ENCODE measurements at places on chromosomes 6 and 20. TPM values are rescaled to one million over a fixed set of nuclear protein-coding genes. Genes with fewer than 3 reads are reported as not detected.
A peak's percentile ranks its signal among the peaks of the same experiment; 100 is the strongest.

CCR6 gene
- not detected for total RNA-seq

B3GALT4 gene
- 4.1 TPM for total RNA-seq

EDN3 gene
- total RNA-seq: 0.25 TPM

FRK gene
- 0.18 TPM for total RNA-seq

ARMH2 gene
- not detected for total RNA-seq

PTCRA gene
- total RNA-seq: not detected

EYS gene
- total RNA-seq: 0.18 TPM

PREP gene
- 66.3 TPM for total RNA-seq

VSX1 gene
- total RNA-seq: 0.23 TPM

GRCh38 chr6:3745566-3746118 lies 5.9 kb downstream of the PXDC1 start:
- H3K27ac ChIP-seq: no peak overlapping the region
- H3K4me1 ChIP-seq: peaks cover 57% of the 10 kb centered on the region
- peaks cover 33% of the 10 kb centered on the region for H3K27me3 ChIP-seq
- DNase-seq: no peak
- no peak overlapping the region for H3K4me3 ChIP-seq

GRCh38 chr6:155779456-155779855 lies 323.8 kb upstream of the NOX3 start:
- no peak overlapping the region for H3K4me3 ChIP-seq
- no peaks in the 10 kb centered on the region for H3K36me3 ChIP-seq
- DNase-seq: no peak
- no peak overlapping the region for H3K27ac ChIP-seq
- no peaks in the 10 kb centered on the region for H3K4me1 ChIP-seq

DNA sequence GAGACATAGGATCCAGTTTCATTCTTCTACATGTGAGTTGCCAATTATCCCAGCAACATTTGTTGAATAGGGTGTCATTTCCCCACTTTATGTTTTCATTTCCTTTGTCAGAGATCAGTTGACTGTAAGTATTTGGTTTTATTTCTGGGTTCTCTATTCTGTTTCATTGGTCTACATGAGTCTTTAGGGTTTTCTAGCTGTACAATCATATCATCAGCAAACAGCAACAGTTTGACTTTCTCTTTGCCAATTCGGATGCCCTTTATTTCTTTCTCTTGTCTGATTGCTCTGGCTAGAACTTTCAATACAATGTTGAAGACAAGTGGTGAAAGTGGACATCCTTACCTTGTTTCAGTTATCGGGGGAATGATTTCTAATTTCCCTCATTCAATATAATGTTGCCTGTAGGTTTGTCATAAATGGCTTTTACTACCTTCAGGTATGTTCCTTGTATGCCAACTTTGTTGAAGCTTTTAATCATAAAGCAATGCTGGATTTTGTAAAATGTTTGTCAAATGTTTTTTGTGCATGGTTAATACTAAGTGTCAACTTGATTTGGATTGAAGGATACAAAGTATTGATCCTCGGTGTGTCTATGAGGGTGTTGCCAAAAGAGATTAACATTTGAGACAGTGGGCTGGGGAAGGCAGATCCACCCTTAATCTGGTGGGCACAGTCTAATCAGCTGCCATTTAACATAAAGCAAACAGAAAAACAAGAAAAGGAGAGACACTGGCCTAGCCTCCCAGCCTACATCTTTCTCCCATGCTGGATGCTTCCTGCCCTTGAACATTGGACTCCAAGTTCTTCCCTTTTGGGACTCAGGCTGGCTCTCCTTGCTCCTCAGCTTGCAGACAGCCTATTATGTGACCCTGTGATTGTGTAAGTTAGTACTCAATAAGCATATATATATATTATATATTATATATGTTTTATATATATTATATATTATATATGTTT lies 23.3 kb downstream of the MICA start:
- no peaks in the 10 kb centered on the region for H3K4me1 ChIP-seq
- peaks cover 7% of the 10 kb centered on the region for H3K27me3 ChIP-seq
- no peak overlapping the region for H3K27ac ChIP-seq
- no peak for DNase-seq

- no peak overlapping the region for H3K4me3 ChIP-seq
- peaks cover 26% of the 10 kb centered on the region for H3K4me1 ChIP-seq
- H3K36me3 ChIP-seq: no peaks in the 10 kb centered on the region
- H3K27me3 ChIP-seq: peaks cover 27% of the 10 kb centered on the region
- no peak for DNase-seq
- no peak overlapping the region for H3K27ac ChIP-seq
Measured at GRCh38 chr6:150152891-150153876, 10.3 kb downstream of the PPP1R14C start.

- H3K4me3 ChIP-seq: no peak overlapping the region
- DNase-seq: no peak
- H3K27me3 ChIP-seq: no peaks in the 10 kb centered on the region
- H3K36me3 ChIP-seq: no peaks in the 10 kb centered on the region
Measured at GRCh38 chr6:137819740-137820139, 47.3 kb upstream of the TNFAIP3 start.

DNA sequence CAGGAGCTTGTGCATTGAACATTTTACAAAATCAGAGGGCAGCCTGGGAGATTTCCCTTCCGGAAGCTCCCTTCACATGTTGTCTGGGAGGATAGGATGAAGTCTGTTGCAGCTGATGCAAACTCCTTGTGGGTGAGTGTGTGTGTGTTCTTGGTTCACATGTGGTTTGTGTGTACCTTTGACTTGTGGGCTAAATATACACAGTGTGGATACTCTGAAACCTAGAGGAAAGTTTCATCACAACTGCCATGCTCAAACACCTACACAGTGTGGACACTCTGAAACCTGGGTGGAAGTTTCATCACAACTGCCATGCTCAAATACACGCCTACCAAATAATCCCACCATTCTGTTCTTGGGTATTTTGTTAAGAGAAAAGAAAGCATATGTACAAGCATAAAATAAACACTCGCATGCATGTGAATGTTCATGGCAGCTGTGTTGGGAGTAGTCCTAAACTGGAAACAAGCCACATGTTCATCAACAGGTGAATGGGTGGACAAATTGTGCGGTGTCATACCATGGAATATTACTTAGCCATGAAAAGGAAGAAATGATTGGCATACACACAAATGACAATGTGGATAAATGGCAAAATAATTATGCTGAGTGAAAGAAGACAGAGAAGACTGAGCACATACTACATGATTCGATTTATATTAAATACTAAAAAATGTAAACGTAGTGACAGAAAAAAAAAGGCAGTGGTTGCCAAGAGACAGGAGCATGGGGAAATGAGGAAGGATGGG lies 1.8 kb downstream of the SCP2D1 start:
- peaks cover 4% of the 10 kb centered on the region for H3K27me3 ChIP-seq
- no peak overlapping the region for H3K4me3 ChIP-seq
- no peak for DNase-seq
- no peaks in the 10 kb centered on the region for H3K4me1 ChIP-seq
- no peak overlapping the region for H3K27ac ChIP-seq

DNA sequence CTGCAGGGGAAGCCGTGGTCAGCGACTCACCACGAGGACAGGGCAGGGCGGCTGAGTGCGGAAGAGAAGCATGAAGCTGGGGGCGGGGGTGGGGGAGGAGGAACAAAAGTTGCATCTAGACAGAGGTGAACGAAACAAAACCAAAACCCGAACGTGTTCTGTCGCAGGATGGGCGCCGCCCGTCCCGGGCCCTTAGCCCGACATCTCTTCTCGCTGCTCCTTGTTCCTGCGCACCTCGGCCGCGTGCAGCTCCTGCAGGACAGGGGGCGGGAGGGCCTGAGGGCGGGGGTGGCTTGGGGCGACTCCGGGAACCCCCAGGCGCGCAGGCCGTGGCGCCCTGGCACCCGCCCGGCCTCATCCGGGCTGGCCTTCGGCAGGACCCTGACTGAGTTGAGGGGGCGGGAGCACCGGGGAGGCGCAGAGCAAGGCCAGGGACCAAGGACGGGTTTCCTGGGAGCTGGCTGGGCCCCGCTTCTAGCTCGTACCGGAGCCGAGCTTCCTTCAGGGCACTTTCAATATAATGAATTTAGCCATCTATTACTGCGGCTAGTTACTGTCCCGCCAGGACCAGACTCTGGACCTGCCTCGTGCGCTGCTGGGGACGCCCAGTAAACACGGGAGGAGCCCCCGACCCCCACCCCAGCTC lies 12.0 kb downstream of the STMN3 start:
- H3K27ac ChIP-seq: no peak overlapping the region
- H3K4me1 ChIP-seq: peaks cover 9% of the 10 kb centered on the region
- DNase-seq: no peak

DNA sequence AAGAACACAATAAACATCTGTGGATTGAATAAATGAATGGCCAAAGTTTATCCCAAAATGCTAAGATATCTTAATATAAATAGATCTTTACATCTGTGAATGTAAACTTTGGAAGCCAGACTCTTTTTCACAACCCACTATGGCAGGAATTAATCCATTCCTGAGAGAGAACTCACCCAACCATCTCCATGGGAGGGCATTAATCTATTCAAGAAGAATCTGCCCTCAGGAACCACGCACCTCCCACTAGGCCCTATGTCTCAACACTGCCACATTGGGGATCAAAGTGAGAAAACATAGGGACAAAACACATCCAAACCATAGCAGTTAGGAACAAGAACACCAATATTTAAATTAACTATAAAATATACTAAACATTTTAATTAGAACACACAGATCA lies 3.4 kb downstream of the UBE3D start:
- DNase-seq: no peak
- no peak overlapping the region for H3K27ac ChIP-seq
- H3K4me3 ChIP-seq: no peak overlapping the region
- H3K27me3 ChIP-seq: no peaks in the 10 kb centered on the region
- H3K36me3 ChIP-seq: peaks cover 14% of the 10 kb centered on the region

GRCh38 chr20:6101346-6101745 lies 21.5 kb downstream of the FERMT1 start:
- H3K27ac ChIP-seq: peak overlapping the region; percentile 49
- no peaks in the 10 kb centered on the region for H3K4me1 ChIP-seq
- H3K4me3 ChIP-seq: no peak overlapping the region
- DNase-seq: no peak
- no peaks in the 10 kb centered on the region for H3K27me3 ChIP-seq
- H3K36me3 ChIP-seq: peaks cover 25% of the 10 kb centered on the region

- H3K27ac ChIP-seq: no peak overlapping the region
- no peak overlapping the region for H3K4me3 ChIP-seq
- DNase-seq: no peak
- no peaks in the 10 kb centered on the region for H3K36me3 ChIP-seq
- H3K4me1 ChIP-seq: peaks cover 15% of the 10 kb centered on the region
Measured at GRCh38 chr6:113338644-113339043, 518.5 kb upstream of the MARCKS start.

DNA sequence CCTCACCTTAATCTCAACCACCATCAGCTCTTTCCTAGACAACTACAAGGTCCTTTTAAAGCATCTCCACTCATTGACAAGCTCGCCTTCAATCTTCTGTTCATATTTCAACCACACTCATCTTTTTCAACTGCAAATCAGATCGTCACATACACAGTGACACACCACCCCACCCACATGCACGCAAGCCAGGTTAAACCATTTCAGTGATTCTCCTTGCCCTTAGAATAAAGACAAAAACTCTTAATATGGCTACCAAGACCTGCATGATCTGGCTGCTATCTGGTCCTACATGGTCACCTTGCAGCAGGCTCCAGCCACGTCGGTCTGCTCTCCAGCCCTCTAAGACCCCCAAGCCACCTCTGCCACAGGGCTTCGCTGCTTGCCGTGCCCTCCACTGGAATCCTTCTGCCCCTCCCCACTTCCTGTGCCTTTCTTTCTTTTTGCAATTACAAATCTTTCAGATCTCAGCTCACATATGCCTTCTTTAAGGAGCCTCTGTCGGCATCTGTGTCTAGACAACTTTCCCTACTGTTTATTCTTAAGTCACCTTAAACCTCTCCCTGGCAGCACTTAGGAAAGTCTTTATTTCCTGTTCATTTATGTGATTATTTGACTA lies 507.3 kb upstream of the ARID1B start:
- no peak overlapping the region for H3K27ac ChIP-seq
- peaks cover 19% of the 10 kb centered on the region for H3K4me1 ChIP-seq
- DNase-seq: no peak

- H3K4me1 ChIP-seq: peaks cover 10% of the 10 kb centered on the region
- no peak overlapping the region for H3K27ac ChIP-seq
- no peak for DNase-seq
Measured at GRCh38 chr6:142827991-142828390, 117.0 kb downstream of the HIVEP2 start.

GRCh38 chr20:13009682-13010406 lies 1.1 kb downstream of the SPTLC3 start:
- H3K27me3 ChIP-seq: no peaks in the 10 kb centered on the region
- peaks cover 36% of the 10 kb centered on the region for H3K4me1 ChIP-seq
- H3K36me3 ChIP-seq: no peaks in the 10 kb centered on the region
- no peak overlapping the region for H3K27ac ChIP-seq

- no peaks in the 10 kb centered on the region for H3K27me3 ChIP-seq
- no peak for DNase-seq
- H3K36me3 ChIP-seq: no peaks in the 10 kb centered on the region
- H3K4me1 ChIP-seq: peaks cover 12% of the 10 kb centered on the region
Measured at GRCh38 chr20:54029176-54029575, 41.2 kb downstream of the BCAS1 start.

DNA sequence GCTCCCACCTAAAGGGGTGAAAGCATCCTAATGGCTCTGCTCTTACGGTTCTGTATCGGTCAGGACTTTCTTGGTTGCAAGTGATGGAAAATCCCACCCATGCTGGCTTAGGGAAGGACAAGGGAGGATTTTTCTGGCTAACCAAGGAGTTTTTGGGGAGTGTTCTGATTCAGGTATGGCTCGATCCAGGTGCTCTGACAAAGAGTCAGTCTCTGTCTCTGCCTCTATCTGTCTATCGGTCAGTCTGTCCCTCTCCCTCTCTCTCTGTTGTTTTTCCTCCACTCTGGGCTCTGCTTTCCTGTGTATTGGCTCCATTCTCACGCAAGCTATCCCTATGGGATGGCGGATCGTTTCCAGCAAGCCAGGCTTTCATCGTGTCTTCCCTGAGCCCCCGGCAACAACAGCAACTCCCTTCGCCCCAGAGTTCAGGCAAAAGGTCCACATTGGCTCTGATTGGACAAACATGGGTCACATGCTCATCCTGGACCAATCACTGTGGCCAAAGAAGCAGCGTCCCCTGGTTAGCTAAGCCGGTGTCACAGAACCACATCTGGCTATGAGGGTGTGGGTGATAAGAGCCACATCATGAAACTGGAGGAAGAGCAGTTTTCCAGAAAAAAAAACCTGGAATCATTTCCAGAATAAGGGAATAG lies 160.3 kb downstream of the BMP7 start:
- no peak overlapping the region for H3K27ac ChIP-seq
- H3K4me1 ChIP-seq: no peaks in the 10 kb centered on the region
- no peak for DNase-seq

- H3K4me1 ChIP-seq: peaks cover 13% of the 10 kb centered on the region
- no peaks in the 10 kb centered on the region for H3K27me3 ChIP-seq
- no peaks in the 10 kb centered on the region for H3K36me3 ChIP-seq
- no peak overlapping the region for H3K4me3 ChIP-seq
- no peak overlapping the region for H3K27ac ChIP-seq
- DNase-seq: no peak
Measured at GRCh38 chr20:56610098-56610497, 19.0 kb upstream of the TFAP2C start.

DNA sequence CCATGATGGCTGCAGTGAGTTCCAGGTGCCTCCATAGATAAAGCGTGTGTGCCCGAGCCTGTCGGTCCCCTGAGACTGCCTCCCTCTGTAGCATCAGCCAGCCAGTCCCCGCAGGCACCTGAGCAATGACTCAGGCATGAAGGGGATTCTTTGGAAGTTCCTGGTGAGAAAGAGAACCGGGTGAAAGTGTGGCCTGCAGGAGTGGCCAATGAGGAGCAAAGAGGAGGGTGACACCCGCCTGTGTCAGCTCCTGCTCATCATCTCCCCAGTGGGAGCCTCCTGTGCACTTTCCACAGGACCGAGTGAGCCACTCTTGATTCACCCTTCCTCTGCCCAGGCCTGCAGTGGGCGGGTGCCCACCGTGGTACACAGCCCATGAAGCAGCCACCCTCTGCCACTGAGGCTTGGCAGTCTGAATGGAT lies 71.2 kb upstream of the PTPN1 start:
- no peak overlapping the region for H3K27ac ChIP-seq
- no peak for DNase-seq
